Common myeloid progenitor, CD34-positive (primary cell): ENCODE measurements at places on chromosomes 2 and 18.
A peak's percentile ranks its signal among the peaks of the same experiment; 100 is the strongest.

- DNase-seq = no peak
Observed at GRCh38 chr18:26322890-26323653, 96.8 kb downstream of the TAF4B start.

DNA sequence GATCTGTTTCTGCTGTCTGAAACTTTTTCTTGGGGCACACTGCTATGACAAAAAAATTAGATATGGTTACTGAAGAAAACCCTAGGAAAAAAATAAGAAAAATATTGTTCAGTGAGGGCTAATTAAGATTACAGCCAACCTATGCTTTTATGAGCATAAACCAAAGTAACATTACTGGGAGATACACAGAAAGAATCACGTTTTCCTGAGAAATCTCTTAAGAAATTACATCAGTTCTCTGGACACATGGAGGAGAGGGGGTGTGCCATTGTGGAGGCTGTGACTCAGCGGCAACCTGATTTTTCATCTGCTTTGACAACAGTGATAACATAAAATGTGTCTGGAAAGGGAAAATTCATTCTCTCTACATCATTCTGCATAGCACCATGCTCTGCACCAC is 13.4 kb upstream of the NMI start:
- no peak for DNase-seq

DNA sequence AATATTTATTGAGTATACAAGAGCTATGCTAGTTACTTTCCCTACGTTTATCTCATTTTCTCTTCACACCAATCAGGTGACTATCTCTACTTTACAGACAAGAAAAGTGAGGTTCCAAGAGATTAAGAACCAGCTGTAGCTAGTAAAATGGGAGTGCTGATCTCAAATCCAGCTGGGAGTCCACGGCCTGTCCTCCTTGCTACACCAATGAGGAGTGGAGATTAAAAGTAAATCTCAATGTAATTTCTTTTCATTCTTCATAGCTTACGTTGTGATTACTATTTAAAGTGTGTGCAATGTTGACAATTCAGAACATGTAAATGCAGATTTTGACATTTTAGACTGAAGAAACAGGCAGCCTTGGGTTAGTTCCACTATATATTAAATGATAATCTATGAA is 53.9 kb upstream of the NRP2 start:
- no peak for DNase-seq

DNA sequence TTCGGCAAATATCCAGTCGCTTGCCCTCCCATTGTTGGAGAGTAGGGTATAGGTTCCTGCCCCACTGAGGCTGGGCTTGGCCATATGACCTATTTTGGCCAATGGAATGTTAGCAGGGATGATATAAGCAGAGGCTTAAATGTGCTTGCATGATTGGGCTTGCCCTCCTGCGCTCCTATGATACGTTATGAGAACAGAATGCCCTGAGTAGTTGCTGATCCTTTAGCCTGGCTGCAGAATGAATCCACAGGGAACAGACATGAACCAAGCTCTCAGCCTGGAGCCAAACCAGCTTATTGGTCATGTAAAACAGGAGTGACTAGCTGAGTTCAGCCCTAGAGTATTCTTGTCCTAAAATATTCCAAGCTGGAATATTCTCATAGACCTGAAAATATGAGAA is 34.8 kb upstream of the IMP4 start:
- no peak for DNase-seq

GRCh38 chr2:64325852-64326577 is 127.9 kb upstream of the LGALSL start:
- no peak for DNase-seq

- no peak for DNase-seq
Observed at GRCh38 chr2:14633461-14634181, 1.1 kb downstream of the LRATD1 start.

GRCh38 chr2:156573710-156574109 is 137.5 kb downstream of the GPD2 start:
- DNase-seq = no peak

GRCh38 chr2:111226876-111227700 is 106.4 kb downstream of the BCL2L11 start:
- peak; percentile 72 for DNase-seq

DNA sequence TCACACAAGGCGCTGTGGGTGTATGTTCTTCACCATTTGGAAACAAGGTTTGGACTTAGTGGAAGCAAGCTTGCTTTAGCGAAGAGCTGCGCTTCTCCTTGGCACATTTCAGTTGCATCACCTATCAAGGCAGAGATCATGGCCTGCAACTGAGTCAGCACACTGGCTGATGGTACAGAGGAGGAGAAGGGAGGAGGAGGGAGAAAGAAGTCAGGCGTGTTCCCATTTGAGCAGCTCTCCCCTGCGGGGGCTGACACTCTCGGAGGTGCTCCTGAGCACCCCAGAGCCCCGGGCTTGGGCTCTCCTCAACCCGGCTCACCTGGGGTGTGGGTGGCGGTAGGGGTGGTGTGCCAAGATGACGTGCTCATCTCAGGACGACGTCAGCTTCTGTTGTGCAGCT is 6.0 kb upstream of the SERPINB5 start:
- no peak for DNase-seq

DNA sequence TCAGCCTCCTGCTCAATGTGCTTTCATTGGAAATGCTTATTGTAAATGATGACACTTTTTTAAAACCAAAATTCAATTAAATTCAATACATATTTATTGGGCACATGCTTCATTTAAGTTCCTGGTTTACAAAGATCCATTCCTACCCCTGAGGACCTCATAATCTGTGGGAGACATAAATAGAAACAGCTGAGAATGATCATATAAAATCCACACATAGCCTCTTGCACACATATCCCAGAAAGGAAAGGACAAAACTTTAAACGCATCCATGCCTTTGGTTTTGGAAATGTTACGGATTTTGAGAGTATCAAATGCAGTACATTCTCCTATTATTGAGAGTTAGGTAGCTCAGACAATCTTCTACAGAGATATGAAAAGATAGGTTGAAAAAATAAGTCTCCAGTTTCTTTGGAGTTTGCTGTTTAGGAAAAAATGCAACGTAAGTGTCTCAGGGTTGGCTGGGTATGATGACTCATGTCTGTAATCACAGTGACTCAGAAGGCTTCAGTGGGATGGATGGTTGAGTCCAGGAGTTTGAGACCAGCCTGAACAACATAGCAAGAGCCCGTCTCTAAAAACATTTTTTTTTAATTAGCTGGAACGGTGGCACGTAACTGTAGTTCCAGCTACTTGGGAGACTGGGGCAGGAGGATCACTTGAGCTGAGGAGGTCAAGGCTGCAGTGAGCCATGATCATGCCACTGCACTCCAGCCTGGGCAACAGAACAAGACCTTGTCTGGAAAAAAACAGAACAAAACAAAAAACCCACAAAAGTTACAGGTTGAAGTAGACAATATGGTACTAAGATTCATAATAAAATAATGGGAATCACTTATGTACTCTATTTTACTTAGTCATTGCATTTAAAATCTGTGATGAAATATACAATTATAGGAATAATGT is 3.9 kb upstream of the PRELID3A start:
- DNase-seq = peak; percentile 57

DNA sequence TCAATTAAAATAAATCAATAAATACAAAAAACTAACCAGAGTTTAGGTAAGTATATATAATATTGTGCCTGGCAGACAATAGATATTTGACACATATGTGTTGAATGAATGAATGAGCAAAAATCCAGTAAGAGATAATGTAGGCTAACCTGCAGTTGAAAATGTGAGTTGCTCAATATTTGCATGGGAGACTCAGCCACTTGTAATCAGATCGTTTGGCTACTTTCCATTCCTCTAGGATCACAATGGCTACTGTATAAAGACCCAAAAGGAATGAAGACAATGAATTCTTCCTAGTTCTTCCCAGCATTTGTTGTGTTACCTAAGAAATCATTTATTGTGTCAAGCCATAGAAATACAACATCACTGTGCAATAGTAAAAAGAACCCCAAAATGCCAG is 25.3 kb downstream of the PIEZO2 start:
- no peak for DNase-seq

GRCh38 chr2:19125901-19126680 is 232.3 kb downstream of the OSR1 start:
- no peak for DNase-seq

DNA sequence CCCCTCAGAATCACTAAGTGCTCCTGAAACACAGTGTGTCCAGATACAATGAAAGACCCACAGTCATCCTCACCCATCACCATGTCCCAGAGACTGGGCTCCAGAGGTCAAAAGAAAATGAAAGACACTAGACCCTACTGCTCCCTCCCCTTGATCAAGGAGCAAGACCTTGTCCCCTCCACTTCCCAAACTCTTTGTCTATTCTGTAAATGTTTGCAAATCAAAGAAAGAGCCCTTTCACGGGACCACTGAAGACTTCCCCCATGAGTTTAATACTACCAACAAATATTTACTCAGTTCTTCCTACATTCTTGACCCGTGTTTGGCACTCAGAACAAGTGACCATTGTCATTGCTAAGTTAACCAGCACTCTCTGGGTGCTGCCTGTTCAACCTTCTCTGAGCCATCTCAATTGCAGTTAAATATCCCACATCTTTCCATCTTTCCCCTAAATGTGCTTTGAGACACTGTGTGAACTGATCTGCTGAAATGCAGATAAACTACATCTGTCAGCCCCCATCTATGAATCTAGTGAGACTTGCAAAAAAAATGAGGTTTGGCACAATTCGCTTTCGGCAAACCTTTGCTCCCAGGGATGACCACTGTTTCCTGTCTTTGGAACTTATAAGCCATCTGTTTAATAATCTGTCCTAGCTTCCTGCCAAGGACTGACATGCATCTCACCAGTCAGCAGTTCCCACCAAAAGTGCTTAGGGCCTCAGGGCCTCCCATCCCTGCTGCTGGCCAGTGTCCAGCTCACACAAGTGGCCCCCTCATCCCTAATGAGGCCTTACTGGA is 170.3 kb downstream of the GFPT1 start:
- peak; percentile 58 for DNase-seq

DNA sequence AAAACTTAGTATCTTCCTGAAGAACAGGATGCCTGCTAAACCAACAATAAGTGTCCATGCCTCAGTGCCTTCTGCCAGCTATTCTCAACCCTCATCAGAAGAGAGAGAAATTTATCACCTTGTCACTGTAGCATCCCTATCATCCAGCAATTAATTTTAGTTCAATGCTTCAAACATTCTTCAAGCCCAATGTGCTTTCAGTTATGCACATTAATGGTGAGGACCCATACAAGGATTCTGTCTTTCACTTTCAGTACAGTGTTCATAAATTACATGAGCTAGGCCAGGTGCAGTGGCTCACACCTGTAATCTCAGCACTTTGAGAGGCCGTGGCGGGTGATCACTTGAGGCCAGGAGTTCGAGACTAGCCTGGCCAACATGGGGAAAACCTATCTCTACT is 47.0 kb upstream of the MSH6 start:
- DNase-seq = no peak

- no peak for DNase-seq
Observed at GRCh38 chr2:29397713-29398112, 282.5 kb downstream of the CLIP4 start.

GRCh38 chr2:127657232-127657595 is 11.3 kb downstream of the GPR17 start:
- DNase-seq = no peak

GRCh38 chr2:229297247-229297646 is 26.2 kb upstream of the PID1 start:
- DNase-seq = no peak

DNA sequence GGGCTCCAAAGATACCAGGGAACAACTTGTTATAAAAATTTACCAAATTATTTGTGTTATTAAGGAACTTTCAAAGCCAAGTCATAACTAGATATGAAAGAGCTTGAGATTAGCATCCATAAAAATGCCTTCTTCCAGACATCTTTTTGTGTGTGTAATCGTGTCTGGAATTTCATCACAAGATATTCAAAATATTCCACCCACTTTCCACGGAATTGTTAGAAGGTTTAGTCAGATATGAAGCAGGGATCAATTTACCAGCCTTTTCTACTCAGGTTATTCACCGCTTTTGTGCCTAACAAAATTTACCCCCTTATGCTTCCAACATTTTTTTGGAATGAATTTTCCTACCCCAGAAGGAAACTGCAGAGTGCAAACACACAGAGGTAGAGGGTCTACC is 130.2 kb upstream of the ACVR2A start:
- no peak for DNase-seq

GRCh38 chr2:5699963-5700362 is 7.8 kb downstream of the SOX11 start:
- no peak for DNase-seq

DNA sequence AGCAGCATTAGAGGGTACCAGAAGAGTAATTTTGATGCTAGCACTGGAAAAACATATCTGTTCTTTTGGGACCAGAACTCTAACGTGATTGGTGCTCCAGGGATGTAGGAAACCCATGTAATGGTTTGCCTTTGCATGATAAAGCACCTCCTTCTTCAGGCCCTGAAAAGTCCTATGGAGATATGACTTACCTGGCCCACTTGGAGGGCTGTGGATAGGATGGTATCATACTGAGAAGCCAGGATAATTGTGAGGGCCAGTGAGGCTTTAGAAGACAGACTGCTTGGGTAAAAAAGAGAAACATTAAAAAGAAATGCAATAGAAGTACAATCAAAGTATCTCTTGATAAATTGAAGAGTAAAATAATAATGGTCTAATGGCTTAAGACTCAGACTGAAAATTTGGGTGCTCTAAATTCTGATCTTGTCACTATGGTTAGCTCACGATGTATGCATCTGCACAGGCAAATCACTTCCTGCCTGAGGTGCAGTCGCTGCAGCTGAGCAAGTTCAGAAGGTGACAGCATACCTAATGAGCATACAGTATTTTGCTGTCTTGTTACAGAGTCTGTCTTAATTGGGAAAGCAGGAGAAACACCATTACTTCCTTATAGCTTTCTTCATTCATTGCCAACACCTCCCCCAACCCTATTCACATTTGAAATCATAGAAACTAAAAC is 371.5 kb downstream of the NUP35 start:
- no peak for DNase-seq

DNA sequence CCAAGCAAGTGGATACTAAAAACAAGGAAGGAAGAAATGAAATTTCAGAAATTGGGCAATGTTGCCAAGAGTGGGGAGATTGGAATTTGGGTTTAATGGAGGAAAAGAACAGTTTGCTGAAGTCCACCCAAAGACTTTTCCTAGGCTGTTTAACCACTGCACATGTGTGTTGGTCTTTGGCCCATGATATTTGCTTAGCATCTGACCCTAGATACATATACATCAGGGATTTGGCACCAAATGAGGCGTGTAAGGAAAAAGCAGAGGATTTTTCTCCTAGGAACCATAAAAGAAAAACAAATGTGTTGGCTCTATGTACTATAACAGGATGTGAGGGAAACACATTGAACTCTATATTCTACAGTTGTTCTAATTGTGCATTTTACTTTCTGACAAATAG is 80.7 kb upstream of the CD28 start:
- DNase-seq = no peak
